ENCODE measurements at places on chromosomes 1 and 21. TPM values are rescaled to one million over a fixed set of nuclear protein-coding genes. Genes with fewer than 3 reads are reported as not detected.

KCNQ4 gene
- total RNA-seq: 1.8 TPM

TRNP1 gene
- total RNA-seq: 4.0 TPM

CFHR3 gene
- 0.39 TPM for total RNA-seq

SPATA45 gene
- total RNA-seq: 0.89 TPM

AMY1C gene
- not detected for total RNA-seq

ADAM30 gene
- total RNA-seq: not detected

OR6K2 gene
- total RNA-seq: not detected

CCDC185 gene
- not detected for total RNA-seq

PRR9 gene
- 187 TPM for total RNA-seq

RASSF5 gene
- 9.3 TPM for total RNA-seq

LHX8 gene
- total RNA-seq: not detected

SEC16B gene
- total RNA-seq: 9.6 TPM

SPRR5 gene
- 1.8 TPM for total RNA-seq

NKAIN1 gene
- total RNA-seq: 0.39 TPM

A3GALT2 gene
- not detected for total RNA-seq

TCHH gene
- 315 TPM for total RNA-seq

AKR1A1 gene
- 81.1 TPM for total RNA-seq

BCL2L15 gene
- 0.99 TPM for total RNA-seq

FALEC gene
- not detected for total RNA-seq

EPB41 gene
- total RNA-seq: 56.9 TPM

NBPF4 gene
- not detected for total RNA-seq

AMY1A gene
- not detected for total RNA-seq

FAM131C gene
- total RNA-seq: not detected

TSSK3 gene
- 0.89 TPM for total RNA-seq

PDC gene
- total RNA-seq: not detected

RAB7B gene
- total RNA-seq: 17.2 TPM

RAB13 gene
- total RNA-seq: 38.7 TPM

KPRP gene
- 0.89 TPM for total RNA-seq

ZNF648 gene
- 0.89 TPM for total RNA-seq

CCDC28B gene
- total RNA-seq: 12.5 TPM

OLFML3 gene
- total RNA-seq: 81.0 TPM

LCE1D gene
- total RNA-seq: 1.4 TPM

MYOG gene
- total RNA-seq: 11.0 TPM

OR2M3 gene
- total RNA-seq: not detected

ANGPTL3 gene
- total RNA-seq: not detected

SMCP gene
- total RNA-seq: not detected

ANKRD65 gene
- 2.9 TPM for total RNA-seq

MIXL1 gene
- not detected for total RNA-seq

TSPEAR gene
- 4.1 TPM for total RNA-seq

TNFRSF18 gene
- 1.9 TPM for total RNA-seq

PTGER3 gene
- 18.2 TPM for total RNA-seq

PDE4B gene
- total RNA-seq: 33.3 TPM

NPL gene
- total RNA-seq: 48.0 TPM

GJA5 gene
- total RNA-seq: 5.3 TPM

RNF186 gene
- not detected for total RNA-seq

GUCA2B gene
- not detected for total RNA-seq

NT5C1A gene
- total RNA-seq: 2.0 TPM
